HT1080 (cell line): ENCODE measurements at places on chromosomes 16 and 17. TPM values are rescaled to one million over a fixed set of nuclear protein-coding genes. Genes with fewer than 3 reads are reported as not detected.
A peak's percentile ranks its signal among the peaks of the same experiment; 100 is the strongest.

GAST gene
- not detected in 2 replicates for total RNA-seq

IL21R gene
- 0.67 and 0.80 TPM in 2 replicates for total RNA-seq

KRTAP1-3 gene
- total RNA-seq: not detected in 2 replicates

CTRB1 gene
- total RNA-seq: not detected in 2 replicates

FHOD1 gene
- 54.8 and 65.1 TPM in 2 replicates for total RNA-seq

CBLN1 gene
- total RNA-seq: not detected in 2 replicates

KIF18B gene
- total RNA-seq: 13.1 and 15.9 TPM in 2 replicates

TBC1D26 gene
- not detected in 2 replicates for total RNA-seq

SRR gene
- total RNA-seq: 5.3 and 15.3 TPM in 2 replicates

DHX58 gene
- total RNA-seq: 4.9 and 5.7 TPM in 2 replicates

GRCh38 chr16:3243882-3244281, 8.9 kb upstream of the ZNF200 start:
- peak; percentile 19 for DNase-seq

DNA sequence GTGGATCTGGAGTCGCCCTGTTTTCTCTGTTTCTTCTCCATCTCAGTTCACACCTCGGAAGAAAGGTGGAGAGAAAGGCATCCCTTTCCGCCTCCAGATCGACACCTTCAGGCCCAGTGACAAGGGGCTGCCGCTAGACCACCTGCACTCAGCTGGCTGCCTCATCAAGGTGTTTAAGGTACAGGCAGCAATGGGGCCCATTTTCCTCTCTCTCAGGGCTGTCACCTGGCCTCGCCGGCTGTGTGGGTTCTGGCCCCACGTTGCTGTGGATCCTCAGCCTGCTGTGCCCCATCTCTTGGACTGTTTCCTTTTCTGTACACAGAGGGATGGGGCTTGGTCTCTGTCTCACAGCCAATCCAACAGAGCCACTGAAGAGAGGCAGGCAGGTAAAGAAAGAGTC, 17.4 kb upstream of the STAC2 start:
- no peak for DNase-seq

GRCh38 chr17:39939106-39939505, 11.6 kb downstream of the LRRC3C start:
- no peak for DNase-seq

DNA sequence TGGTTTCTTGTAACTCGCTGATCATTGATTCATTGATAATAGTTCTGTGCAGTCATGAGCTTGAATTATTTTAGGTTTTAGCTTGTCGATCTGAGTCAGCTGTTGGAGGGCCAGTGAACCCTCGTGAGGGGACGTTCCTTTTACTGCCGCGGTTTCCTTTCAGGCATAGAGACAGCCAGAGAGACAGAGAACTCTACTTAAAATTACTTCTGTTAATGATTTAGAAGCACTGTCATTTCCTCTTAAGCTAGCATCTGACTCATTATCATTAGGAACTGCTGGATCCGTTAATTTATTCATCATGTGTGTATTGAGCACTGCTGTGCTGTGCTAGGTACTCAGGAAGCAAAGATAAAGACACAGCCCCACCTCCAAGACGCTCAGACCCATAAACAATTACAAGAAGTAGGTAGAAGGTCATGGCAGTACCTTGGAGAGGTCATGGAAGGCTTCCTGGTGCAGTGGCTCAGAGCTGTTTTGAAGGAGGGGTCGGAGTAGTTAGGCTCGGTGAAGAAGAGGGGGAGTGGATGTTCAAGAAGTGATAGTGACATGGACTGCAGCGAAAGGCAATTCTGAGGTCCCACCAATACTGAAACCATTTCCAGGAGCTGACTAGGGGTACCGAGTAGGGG, 3.3 kb downstream of the PGS1 start:
- peak; percentile 22 for DNase-seq

DNA sequence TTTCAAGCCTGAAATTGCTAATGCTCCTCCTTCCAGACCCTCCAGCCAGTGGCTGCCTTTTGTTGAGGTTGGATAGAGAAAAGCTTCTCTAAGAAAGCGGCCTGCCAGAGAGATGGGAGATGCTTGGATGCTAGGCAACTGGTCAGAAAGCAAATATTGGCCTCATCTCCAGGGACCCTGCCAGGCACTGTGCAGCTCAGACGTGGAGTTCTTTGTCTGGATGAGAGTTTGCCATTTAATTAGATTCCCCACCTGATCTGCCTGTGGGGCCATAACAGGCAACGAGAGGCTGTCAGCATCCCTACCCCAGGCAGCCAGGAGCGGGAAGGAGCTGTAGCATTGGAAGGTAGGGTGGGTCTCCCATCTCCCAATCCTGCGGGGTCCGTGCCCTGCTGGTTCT, 52.7 kb downstream of the ASIC2 start:
- DNase-seq: no peak

DNA sequence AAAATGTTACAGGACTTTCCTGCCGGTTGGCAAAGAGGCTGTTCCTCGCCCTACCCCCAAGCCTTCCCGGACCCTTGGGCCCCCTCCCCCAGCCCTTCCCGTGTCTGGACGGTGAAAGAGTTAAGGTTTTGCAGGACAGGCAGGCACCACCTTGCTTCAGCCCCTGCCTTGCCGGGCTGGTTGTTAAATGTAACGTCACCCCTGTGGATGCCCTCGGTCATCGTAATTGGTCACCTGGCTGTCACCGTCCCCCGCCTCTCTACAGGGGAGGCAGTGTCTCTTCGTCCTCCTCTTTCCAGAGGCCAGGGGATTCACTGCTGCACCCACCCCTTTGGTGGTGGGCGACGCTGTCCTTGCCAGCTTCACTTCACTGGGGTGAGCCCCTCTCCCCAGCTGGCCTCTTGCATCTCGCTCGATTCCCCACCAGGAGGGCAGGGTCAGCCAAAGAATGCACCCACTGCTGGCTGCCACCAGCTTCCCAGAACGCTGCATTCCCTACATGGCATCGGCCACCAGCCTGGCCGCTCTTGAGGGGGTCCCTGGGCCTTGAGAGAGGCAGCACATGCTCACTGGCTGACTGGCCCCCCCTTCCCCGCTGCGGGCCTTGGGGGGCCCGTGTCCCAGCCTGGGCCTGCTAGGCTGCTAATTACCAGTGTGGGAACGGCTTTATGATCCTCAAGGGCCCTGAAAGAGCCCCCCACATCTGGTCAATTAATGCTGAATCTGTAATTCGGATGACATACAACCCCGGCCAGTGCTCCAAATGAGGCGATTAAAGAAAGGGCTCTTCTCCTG, 25.2 kb upstream of the GSE1 start:
- DNase-seq: no peak

DNA sequence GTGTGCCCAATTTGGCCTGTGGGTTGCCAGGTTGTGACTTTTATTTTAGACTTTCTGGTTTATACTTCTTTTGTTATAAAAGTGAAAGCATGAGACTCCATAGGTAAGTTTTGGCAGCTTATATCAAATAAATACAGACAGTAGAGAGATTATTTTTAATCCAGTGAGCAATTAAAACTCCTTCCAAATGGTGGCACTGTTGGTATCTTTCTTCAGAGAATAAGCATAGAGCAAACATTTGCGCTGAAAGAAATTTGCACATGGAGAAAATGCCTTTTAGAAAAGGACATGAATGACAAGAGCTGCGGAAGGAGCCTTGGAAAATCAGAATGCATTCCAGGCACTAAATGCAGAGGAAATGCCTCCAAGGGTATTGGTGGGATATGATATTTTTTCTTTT, 46.1 kb upstream of the DNAJA2 start:
- DNase-seq: no peak

- no peak for DNase-seq
Measured at GRCh38 chr17:61443475-61443882, 8.7 kb upstream of the TBX4 start.

GRCh38 chr17:79189305-79189704, 114.7 kb downstream of the ENGASE start:
- DNase-seq: no peak

DNA sequence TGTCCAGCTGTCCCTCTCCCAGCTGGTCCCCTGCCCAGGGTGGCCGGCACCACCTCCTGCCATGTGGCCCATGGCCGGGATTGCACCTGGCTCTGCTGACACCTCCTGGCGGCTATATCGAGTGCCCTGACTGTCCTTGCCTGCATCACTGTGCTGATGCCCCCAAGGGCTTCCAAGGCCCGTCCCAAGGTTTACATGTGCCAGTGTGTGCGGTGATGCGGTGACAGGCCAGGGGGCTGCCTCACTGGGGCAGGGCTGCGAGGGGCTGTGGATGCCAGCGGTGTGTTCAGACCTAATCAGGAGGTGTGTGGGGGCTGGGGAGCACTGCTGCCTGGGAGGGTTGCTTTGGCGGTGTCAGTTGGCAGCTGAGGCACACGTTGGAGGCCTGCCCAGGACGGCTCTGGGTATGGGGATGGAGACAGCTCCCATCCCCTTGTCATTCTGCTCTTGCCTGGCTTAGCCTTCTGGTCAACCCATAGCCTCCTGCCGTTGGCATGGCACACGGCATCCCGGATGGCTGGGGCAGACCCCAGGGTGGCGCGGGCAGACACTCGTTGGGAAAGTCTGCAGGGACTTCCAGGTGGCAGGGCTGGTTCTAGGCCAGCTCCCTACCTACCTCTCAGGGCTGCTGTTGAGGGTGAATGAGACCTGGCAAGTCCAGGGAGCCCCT, 5.5 kb downstream of the MAP2K3 start:
- no peak for DNase-seq

DNA sequence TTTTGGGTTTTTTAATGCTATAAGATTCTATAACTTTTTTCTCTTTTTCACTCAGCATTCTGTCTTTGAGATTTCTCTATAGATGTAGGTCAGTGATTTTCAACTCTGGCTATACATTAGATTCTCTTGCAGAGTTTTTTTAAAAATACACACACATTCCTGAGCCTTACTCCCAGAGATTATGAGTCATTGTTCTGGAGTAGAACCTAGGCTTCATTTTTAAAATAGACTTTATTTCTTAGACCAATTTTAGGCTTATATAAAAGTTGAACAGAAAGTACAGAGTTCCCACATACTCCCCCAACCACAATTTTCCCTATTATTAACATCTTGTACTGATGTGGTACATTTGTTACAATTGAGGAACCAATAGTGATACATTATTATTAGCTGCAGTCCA, 63.3 kb downstream of the CYB561 start:
- peak; percentile 33 for DNase-seq

- peak; percentile 41 for DNase-seq
Measured at GRCh38 chr17:60631119-60631518, 31.1 kb downstream of the PPM1D start.

- DNase-seq: peak; percentile 23
Measured at GRCh38 chr17:2136241-2136640, 81.3 kb downstream of the HIC1 start.

GRCh38 chr16:67356396-67356795, 29.8 kb downstream of the LRRC36 start:
- DNase-seq: no peak

- no peak for DNase-seq
Measured at GRCh38 chr17:63649813-63650212, 27.6 kb downstream of the MAP3K3 start.

DNA sequence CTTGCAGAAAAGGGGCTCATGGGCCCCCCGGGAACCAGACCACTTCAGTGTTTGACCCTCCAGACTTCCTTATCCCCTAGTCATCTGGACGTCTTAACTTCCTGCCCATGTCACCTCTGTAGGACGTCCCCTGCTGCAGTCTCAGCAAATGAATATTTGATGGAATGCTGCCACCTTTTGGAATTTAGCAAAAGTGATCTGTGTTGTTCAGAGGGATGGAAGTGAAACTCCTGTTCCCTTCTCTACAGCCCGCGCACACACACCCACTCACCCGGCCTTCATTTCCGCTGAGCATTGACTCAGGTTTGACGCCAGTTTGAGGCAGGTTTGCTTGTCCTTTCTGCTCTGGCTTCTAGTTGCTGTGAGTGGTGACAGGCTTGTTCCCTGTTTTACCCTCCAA, 507.2 kb upstream of the EEF2KMT start:
- peak; percentile 58 for DNase-seq

DNA sequence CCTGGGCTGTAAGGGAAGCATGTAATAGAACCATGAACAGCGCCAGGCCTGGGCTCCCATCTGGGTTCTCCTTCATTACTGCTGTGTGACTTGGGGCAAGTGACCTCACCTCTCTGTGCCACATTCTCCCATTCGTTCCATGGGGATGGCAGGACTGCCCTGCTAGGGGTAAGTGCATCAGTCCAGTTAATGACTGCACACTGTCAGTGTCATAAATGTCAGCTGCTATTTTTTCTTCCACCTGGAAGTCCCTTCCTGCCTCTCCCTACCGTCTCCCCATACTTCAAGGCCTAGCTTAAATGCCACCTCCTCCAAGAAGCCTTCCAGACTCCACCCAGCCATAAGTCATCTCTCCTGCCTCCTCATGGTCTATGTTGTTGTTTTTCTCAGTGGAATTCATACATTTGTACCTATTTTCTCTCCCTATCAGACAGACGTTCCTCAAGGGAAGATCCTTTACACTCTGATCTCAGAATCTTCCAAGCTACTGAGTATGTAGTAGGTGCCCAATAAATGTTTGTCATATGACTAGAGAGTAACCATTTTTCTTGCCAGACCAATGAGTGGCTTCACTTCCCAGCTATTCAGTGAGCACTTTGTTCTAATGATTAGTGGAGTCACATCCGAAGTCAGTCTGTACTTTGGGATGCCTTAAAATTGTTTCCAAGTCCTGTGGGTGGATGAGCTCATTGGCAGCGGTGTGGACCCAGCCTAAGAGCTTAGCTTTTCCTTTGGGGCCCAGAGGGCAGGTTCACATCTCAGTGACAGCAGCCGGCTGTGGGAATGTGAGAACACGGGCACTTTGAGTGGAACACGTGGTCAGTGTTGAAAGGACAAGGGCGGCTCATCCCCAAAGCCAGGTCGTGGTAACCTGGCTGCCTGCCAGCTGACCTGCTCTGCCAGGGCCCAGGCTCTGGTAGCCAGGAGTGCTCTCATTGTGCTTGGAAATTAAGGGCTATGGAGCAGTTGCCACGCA, 147.5 kb upstream of the GSE1 start:
- no peak for DNase-seq

DNA sequence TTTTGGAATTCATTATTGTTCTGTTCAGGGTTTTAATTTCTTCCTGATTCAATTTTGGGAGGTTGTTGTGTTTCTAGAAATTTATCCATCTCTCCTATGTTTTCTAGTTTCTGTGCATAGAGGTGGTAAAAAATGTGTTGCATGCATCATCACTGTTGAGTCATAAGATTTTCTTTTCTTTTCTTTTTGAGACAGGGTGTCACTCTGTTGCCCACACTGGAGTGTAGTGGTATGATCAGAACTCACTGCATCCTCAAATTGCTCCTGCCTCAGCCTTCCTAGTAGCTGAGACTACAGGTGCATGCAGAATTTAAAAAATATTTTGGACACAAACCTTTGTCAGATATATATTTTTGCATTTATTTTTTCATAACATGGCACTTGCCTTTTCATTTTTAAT, 184.8 kb downstream of the BCAS3 start:
- DNase-seq: peak; percentile 5
